Tibial artery (tissue), 4 donors: ENCODE measurements at places on chromosomes 4 and X.
A peak's percentile ranks its signal among the peaks of the same experiment; 100 is the strongest.

DNA sequence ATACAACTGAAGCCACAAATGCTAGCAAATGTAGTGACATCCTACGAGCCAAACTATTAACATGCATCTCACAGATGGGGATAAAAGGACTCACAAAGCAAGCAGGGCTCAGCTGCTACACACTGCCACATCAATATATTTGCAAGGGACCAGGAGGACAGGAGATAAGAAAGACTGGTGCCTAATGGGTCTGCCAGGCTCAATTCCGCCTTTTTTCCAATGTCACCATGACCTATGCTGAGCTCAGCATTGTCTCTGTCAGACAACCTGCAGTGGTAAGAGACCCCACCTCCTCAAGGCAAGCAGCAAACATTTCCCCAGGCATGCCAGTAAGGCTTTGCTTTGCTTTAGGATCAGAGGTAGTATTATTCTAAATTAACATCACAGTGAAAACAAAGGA is 435 bp downstream of the DCX start:
- no peak overlapping the region for H3K27ac ChIP-seq
- no peak for DNase-seq

- no peaks in the 10 kb centered on the region for H3K36me3 ChIP-seq
- H3K4me3 ChIP-seq: no peak overlapping the region
- DNase-seq: no peak
- no peak overlapping the region for H3K27ac ChIP-seq
- no peaks in the 10 kb centered on the region for H3K4me1 ChIP-seq
- no peaks in the 10 kb centered on the region for H3K27me3 ChIP-seq
Measured at GRCh38 chrX:56468441-56468840, 95.0 kb upstream of the UBQLN2 start.

GRCh38 chr4:155629183-155629825 is 37.3 kb upstream of the GUCY1A1 start:
- no peak for DNase-seq
- no peak overlapping the region for H3K4me3 ChIP-seq
- H3K36me3 ChIP-seq: no peaks in the 10 kb centered on the region
- H3K27ac ChIP-seq: peak overlapping the region; percentile 41
- no peaks in the 10 kb centered on the region for H3K4me1 ChIP-seq

- H3K4me1 ChIP-seq: no peaks in the 10 kb centered on the region
- no peaks in the 10 kb centered on the region for H3K27me3 ChIP-seq
- H3K4me3 ChIP-seq: no peak overlapping the region
- DNase-seq: no peak
- H3K27ac ChIP-seq: no peak overlapping the region
- H3K36me3 ChIP-seq: no peaks in the 10 kb centered on the region
Measured at GRCh38 chr4:149719357-149719756, 96.3 kb downstream of the IQCM start.

- no peaks in the 10 kb centered on the region for H3K36me3 ChIP-seq
- H3K27ac ChIP-seq: no peak overlapping the region
- no peaks in the 10 kb centered on the region for H3K27me3 ChIP-seq
Measured at GRCh38 chrX:155052738-155053498, 18.0 kb downstream of the CMC4 start.

DNA sequence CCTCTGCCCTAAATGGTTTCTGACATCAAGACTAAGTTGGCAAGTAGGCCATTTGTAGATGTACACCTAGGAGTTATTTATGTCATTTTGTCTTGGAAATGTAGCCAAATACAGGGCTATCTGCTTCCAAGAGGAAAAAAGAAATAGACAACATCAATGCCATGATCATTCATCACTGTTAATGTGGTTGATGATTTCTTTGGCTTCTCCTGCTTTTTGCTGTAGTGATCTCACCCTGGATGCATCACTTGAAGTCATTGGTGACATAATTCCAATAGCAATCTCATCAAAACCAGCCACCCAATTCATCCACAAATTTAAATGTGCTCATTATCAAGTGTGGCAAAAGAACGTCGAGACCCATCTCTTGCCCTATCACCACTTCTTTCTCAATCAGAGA is 222.6 kb upstream of the PPARGC1A start:
- no peak overlapping the region for H3K27ac ChIP-seq
- H3K4me3 ChIP-seq: no peak overlapping the region
- no peak for DNase-seq

DNA sequence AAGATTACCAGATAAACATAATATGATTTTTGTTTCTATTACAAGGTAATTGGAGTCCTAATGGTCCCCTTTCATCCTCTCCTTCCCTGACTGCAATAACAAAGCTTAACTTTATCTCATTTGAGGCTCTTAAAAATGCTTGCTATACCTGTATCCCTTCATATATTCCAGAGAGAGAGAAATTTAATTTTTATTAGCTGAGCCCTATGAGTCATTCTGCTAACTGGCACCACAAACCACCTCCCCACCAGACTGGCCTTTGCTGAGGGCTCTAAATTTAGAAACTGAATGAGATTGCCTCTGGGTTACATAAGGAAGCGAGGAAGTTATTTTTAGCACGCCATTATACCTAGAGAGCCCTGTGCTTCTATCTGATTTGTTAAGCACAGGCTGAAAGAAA is 27.4 kb downstream of the CBLL2 start:
- H3K36me3 ChIP-seq: no peaks in the 10 kb centered on the region
- H3K27ac ChIP-seq: no peak overlapping the region
- H3K4me3 ChIP-seq: no peak overlapping the region
- no peak for DNase-seq

GRCh38 chr4:165175879-165176278 is 31.5 kb upstream of the KLHL2 start:
- H3K27me3 ChIP-seq: no peaks in the 10 kb centered on the region
- no peak overlapping the region for H3K27ac ChIP-seq
- no peak for DNase-seq
- H3K36me3 ChIP-seq: no peaks in the 10 kb centered on the region

GRCh38 chr4:184293552-184293951 is 75.9 kb upstream of the ENPP6 start:
- no peaks in the 10 kb centered on the region for H3K27me3 ChIP-seq
- no peak overlapping the region for H3K4me3 ChIP-seq
- no peak for DNase-seq
- H3K4me1 ChIP-seq: no peaks in the 10 kb centered on the region
- H3K36me3 ChIP-seq: no peaks in the 10 kb centered on the region
- no peak overlapping the region for H3K27ac ChIP-seq

GRCh38 chr4:165207016-165207430 is 338 bp upstream of the KLHL2 start:
- peak overlapping the region; percentile 70 for H3K4me3 ChIP-seq
- DNase-seq: no peak
- H3K36me3 ChIP-seq: no peaks in the 10 kb centered on the region
- no peaks in the 10 kb centered on the region for H3K27me3 ChIP-seq

- no peak overlapping the region for H3K4me3 ChIP-seq
- no peaks in the 10 kb centered on the region for H3K4me1 ChIP-seq
- H3K27me3 ChIP-seq: no peaks in the 10 kb centered on the region
- no peak for DNase-seq
Measured at GRCh38 chrX:115322375-115322774, 32.9 kb downstream of the LUZP4 start.

DNA sequence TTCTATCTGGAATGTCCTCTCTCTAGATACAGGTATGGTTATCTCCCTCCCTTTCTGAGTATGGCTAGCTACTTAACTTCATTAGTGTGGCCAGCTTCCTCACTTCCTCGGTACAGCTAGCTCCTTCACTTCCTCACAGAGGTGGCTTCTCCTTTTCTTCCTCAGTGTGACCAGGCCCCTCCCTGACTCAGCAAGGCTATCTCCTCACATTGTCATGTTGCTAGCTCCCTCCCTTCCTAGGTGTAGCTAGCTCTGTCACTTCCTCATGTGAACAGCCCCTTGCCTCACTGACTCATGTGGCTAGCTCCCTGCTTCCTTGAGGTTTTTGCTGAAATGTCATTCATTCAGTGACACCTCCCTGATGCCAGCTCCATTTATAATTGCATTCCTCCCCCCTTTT is 67.3 kb upstream of the DDIT4L start:
- no peak for DNase-seq

DNA sequence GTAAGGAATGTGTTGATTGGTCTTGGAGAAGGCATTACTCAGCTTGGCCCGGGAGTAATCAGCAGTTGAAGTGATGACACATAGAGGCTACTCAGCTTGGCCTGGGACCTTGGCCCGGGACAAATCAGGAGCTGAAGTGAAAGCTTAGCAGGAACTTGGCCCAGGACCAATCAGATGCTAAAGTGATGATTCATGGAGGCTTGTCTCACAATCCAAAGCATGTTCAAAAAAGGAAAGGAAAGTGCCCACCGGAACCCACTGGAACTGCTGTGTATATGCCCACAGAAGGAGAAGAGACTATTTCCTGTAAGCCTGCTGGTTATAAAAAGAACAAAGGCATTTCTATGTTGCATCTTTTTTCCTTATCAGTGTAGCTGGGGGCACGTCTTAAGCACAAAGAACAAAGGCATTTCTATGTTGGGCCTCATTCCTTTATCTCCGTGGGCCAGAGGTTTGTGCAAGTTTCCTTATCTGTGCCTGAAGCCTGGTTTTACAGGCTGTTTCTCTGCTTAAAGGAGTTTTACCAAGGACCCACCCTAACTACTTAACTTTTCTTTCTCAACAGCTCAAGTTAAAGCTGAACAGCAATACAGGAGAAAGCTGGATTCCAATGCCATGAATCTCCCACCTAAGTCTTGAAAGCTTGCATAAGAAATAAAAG is 1176.7 kb downstream of the NLGN4X start:
- H3K4me3 ChIP-seq: no peak overlapping the region
- peak; percentile 85 for DNase-seq
- no peaks in the 10 kb centered on the region for H3K36me3 ChIP-seq
- H3K27me3 ChIP-seq: no peaks in the 10 kb centered on the region
- no peaks in the 10 kb centered on the region for H3K4me1 ChIP-seq
